Glutamatergic neuron (in vitro differentiated cells): ENCODE measurements at places on chromosomes 16 and 17. TPM values are rescaled to one million over a fixed set of nuclear protein-coding genes. Genes with fewer than 3 reads are reported as not detected.

The MCRIP1 gene
- 218 TPM for total RNA-seq

DNA sequence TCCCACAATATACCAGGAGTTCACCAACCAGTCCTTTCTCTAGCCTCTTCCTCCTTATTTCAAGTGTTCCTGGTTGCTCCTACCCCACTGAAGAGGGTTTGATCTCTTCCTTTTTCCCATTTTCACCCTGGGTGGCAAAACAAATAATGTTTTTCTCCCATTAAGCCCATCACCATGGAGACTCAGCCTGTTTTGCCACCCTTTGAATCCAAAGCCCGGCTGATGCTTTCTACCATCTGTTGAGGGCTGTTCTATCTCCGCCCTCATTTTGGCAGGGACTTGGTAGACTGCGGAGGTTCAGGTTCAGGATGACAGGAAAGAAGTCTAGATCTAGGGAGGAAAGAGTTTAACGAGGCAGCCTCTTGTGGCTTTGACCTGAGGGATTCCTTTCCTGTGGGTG, 2.6 kb downstream of the DNAH2 start:
- peak overlapping the region; percentile 49 for H3K4me3 ChIP-seq
- no peak for DNase-seq
- peak overlapping the region; percentile 38 for H3K27ac ChIP-seq
- H3K27me3 ChIP-seq, result peaks cover 12% of the 10 kb centered on the region
- peaks cover 29% of the 10 kb centered on the region for H3K4me1 ChIP-seq

The NPIPA8 gene
- total RNA-seq, result not detected

DNA sequence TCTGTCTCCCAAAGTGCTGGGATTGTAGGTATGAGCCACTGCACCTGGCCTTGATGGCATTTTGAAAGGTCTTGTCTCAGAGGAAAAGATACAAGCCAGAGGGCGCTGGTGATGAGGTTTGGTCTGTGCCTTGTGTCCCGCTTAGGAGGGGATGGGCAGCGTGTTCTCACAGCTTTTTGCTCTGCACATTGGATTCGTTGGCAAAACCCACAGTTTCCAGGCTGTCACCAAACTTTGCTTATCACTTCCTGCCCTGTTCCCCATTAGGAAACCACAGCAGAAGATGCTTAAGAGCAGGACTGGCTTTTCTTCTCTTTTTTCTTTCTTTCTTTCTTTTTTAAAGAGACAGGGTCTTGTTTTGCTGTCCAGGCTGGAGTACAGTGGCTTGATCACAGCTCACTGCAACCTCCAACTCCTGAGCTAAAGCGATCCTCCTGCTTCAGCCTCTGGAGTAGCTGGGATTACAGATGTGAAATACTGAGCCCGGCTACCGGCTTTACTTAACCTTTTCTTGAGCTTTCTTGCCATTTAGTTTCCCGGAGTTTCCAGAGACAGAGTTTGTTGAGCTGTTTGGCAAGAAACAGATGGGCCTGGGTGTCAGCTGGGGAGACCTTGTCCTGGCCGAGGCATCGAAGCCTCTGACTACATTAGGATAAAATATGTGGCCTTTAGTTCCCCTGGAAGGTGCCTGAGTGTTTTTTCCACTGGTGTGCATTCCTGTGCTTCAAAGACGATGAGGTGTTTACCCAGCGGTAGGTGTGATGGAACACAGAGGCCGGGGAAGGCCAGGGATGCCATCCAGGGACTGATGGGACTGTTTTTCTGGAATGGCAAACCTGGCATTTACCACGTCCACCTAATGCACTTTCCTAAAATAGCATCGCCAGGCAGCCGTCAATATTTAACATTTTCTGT, 112.9 kb downstream of the ABCC1 start:
- peaks cover 4% of the 10 kb centered on the region for H3K4me1 ChIP-seq
- H3K27ac ChIP-seq, result no peak overlapping the region
- DNase-seq, result no peak
- H3K36me3 ChIP-seq, result no peaks in the 10 kb centered on the region
- H3K4me3 ChIP-seq, result no peak overlapping the region
- no peaks in the 10 kb centered on the region for H3K27me3 ChIP-seq

GRCh38 chr17:74176546-74177001, 26.9 kb upstream of the RPL38 start:
- no peak overlapping the region for H3K4me3 ChIP-seq
- peak overlapping the region; percentile 48 for H3K27ac ChIP-seq
- peaks cover 3% of the 10 kb centered on the region for H3K27me3 ChIP-seq
- no peaks in the 10 kb centered on the region for H3K36me3 ChIP-seq
- peaks cover 29% of the 10 kb centered on the region for H3K4me1 ChIP-seq
- peak; percentile 87 for DNase-seq

DNA sequence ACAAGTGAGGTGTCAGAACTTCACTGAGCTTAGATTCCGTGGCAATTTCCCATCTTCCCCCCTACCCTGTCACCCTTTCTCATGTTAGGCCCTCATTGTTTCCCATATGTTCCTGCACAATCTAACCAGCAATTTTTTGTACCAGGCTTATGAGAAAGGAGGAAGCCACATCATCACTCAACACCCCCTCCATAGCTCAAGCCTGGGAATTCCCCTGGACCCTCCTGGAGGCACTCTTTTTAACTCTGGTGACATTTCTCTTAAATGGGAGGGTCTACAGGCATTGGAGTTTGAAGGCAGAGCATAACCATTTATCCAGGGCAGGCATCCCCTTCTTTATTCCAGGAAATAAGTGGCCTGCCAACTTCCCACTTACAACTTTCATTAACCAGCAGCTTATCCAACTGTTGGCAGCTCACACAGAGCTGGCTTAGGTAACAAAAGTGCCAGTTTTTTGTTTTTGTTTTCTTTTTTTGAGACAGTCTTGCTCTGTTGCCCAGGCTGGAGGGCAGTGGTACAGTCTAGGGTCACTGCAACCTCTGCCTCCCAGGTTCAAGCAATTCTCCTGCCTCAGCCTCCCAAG, 10.4 kb upstream of the GLG1 start:
- H3K4me3 ChIP-seq, result no peak overlapping the region
- H3K27me3 ChIP-seq, result no peaks in the 10 kb centered on the region
- H3K4me1 ChIP-seq, result no peaks in the 10 kb centered on the region
- DNase-seq, result no peak

The TMC5 gene
- not detected for total RNA-seq

The TERB1 gene
- total RNA-seq, result 0.39 TPM

The ABCC6 gene
- 2.7 TPM for total RNA-seq

The FOXN1 gene
- not detected for total RNA-seq

The TBC1D28 gene
- 0.44 TPM for total RNA-seq

GRCh38 chr16:30567991-30568638, 3.4 kb downstream of the ZNF688 start:
- H3K4me1 ChIP-seq, result peaks cover 29% of the 10 kb centered on the region
- peaks cover 12% of the 10 kb centered on the region for H3K27me3 ChIP-seq
- H3K27ac ChIP-seq, result no peak overlapping the region
- no peaks in the 10 kb centered on the region for H3K36me3 ChIP-seq

- peaks cover 6% of the 10 kb centered on the region for H3K27me3 ChIP-seq
- H3K4me1 ChIP-seq, result peaks cover 54% of the 10 kb centered on the region
- H3K4me3 ChIP-seq, result no peak overlapping the region
- H3K27ac ChIP-seq, result peak overlapping the region; percentile 46
Observed at GRCh38 chr16:75342308-75342811, 90.9 kb upstream of the BCAR1 start.

The C16orf96 gene
- total RNA-seq, result 0.83 TPM

- no peak overlapping the region for H3K4me3 ChIP-seq
- no peak for DNase-seq
- H3K27me3 ChIP-seq, result peaks cover 2% of the 10 kb centered on the region
- no peaks in the 10 kb centered on the region for H3K4me1 ChIP-seq
Observed at GRCh38 chr17:53462393-53462811, 360.3 kb upstream of the KIF2B start.

GRCh38 chr17:39867880-39868553, at the start of gene ZPBP2:
Gene ZPBP2, plus strand, starts transcription at chr17:39868202. Its CDS starts 153 bp downstream, at chr17:39868355.
- no peak for DNase-seq
- H3K4me3 ChIP-seq, result no peak within 1 kb of the TSS
- H3K27me3 ChIP-seq, result peaks cover 16% of the 10 kb centered on the region
- no peak within 1 kb of the TSS for H3K27ac ChIP-seq

DNA sequence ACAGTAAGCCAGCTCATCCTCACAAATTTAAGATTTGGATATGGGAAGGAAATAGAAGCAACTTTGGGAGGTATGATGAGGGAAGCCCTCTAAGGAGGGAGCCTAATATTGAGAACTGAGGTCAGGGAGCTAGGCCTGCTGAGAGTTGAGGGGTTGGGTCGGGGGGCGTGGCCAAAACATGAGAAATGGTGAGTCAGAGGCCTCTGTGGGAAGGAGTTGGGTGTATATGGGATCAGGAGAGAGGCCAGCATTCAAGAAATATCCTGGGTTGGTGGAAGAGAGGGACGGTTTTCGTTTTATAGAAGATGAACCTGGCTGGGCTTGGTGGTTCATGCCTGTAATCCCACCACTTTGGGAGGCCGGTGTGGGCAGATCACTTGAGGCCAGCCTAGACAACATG, 48.4 kb downstream of the CLEC16A start:
- peaks cover 19% of the 10 kb centered on the region for H3K36me3 ChIP-seq
- peaks cover 3% of the 10 kb centered on the region for H3K27me3 ChIP-seq
- peaks cover 35% of the 10 kb centered on the region for H3K4me1 ChIP-seq
- H3K27ac ChIP-seq, result no peak overlapping the region

DNA sequence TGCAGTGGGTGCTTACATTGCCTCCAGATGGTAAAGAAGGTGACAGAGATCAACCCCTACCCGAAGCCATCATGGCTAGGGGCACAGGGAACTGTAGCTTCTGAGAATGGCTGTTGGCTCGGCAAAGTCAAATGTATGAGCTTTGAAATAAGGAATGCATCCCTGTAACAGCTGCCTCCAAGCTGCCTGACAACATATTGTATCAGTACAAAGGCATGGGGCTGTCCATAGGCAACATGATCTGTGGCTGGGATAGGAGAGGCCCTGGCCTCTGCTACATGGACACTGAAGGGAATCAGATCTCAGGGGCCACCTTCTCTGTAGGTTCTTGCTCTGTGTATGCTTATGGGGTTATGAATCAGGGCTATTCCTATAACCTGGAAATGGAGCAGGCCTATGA, 119.2 kb upstream of the NETO2 start:
- no peak for DNase-seq
- peaks cover 6% of the 10 kb centered on the region for H3K4me1 ChIP-seq
- H3K4me3 ChIP-seq, result no peak overlapping the region
- H3K27ac ChIP-seq, result no peak overlapping the region

The ZP2 gene
- not detected for total RNA-seq

DNA sequence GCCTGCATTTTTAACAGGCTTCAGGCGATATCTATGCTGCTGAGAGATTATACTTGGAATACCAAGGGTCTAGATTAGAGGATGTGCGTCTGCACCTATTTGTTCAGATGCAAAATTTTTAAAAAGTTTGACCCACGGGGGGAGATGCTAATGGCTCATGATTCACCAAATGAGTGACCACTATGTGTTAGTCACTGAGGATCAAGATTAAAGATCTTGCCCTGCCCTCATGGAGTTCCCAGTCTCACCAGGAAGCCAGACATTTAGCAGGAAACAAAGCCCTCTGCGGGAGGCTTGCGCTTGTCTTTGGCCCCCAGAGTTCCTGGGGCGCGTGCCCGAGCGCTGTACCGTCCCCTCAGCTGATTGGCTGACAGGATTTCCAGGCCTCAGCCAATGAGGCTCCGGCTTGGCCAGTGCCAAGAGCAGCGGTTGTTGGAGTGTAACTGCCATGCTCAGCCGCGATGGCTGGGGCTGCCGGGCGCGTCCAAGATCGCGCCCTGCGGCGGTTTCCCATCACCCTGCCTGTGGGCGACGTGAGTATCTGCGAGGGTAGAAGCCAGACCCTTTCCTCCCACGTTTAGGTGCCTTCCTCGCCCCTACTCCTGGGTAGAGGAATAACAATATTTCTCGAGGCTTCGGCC, 4.5 kb upstream of the DDX19B start:
- H3K36me3 ChIP-seq, result no peaks in the 10 kb centered on the region
- H3K4me1 ChIP-seq, result peaks cover 6% of the 10 kb centered on the region
- H3K4me3 ChIP-seq, result no peak overlapping the region
- no peak for DNase-seq
- no peak overlapping the region for H3K27ac ChIP-seq

- peaks cover 28% of the 10 kb centered on the region for H3K27me3 ChIP-seq
- peak; percentile 68 for DNase-seq
- peaks cover 3% of the 10 kb centered on the region for H3K36me3 ChIP-seq
- H3K4me3 ChIP-seq, result peak within 1 kb of the TSS; percentile 98
- H3K4me1 ChIP-seq, result no peaks in the 10 kb centered on the region
Observed at GRCh38 chr16:56657555-56658326, at the start of gene MT1F. Gene MT1F, plus strand, starts transcription at chr16:56657959. Its CDS starts 100 bp downstream, at chr16:56658059.

- no peak overlapping the region for H3K27ac ChIP-seq
- no peaks in the 10 kb centered on the region for H3K36me3 ChIP-seq
- DNase-seq, result no peak
- H3K27me3 ChIP-seq, result no peaks in the 10 kb centered on the region
- peaks cover 18% of the 10 kb centered on the region for H3K4me1 ChIP-seq
Observed at GRCh38 chr17:692116-692515, 22.5 kb downstream of the VPS53 start.

The HCRT gene
- not detected for total RNA-seq

The VTN gene
- total RNA-seq, result 0.25 TPM

GRCh38 chr16:56858374-56858773, 6.6 kb upstream of the SLC12A3 start:
- peaks cover 14% of the 10 kb centered on the region for H3K4me1 ChIP-seq
- no peak overlapping the region for H3K27ac ChIP-seq
- no peak for DNase-seq
- peaks cover 9% of the 10 kb centered on the region for H3K27me3 ChIP-seq
- no peaks in the 10 kb centered on the region for H3K36me3 ChIP-seq

- H3K4me3 ChIP-seq, result no peak overlapping the region
- peaks cover 18% of the 10 kb centered on the region for H3K4me1 ChIP-seq
- no peaks in the 10 kb centered on the region for H3K36me3 ChIP-seq
- H3K27me3 ChIP-seq, result peaks cover 4% of the 10 kb centered on the region
Observed at GRCh38 chr16:28258567-28258966, 33.8 kb upstream of the SBK1 start.
